ENCODE measurements at places on chromosomes 4 and X.

GRCh38 chr4:54614149-54614548, 43.6 kb upstream of the KIT start:
- DNase-seq, result peak; percentile 69

GRCh38 chrX:115189110-115189509, at the start of gene RBMXL3:
RBMXL3 (plus strand) TSS chrX:115189410; CDS start chrX:115189442, 32 bp downstream.
- DNase-seq, result no peak

DNA sequence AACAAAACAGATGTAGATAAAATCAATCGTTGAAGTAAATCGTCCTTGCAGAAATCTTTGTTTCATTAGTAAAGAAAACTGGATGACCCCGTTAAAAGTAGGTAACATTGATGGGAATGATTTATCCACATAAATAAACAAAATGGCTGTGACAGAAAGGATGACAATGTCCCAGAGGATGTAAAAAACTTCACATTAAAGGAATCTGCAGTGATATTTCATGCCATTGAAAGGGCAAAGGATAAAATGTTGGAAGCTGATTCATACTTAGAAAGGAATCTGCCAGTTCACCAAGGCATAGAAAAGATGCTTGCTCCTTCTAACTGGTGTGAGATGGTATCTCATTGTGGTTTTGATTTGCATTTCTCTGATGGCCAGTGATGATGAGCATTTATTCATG, 24.2 kb upstream of the EPGN start:
- DNase-seq, result no peak

- DNase-seq, result no peak
These were observed 1.2 kb downstream of the RPGR start for GRCh38 chrX:38326086-38326485.

GRCh38 chr4:17595471-17596005, 18.5 kb downstream of the LAP3 start:
- no peak for DNase-seq

- DNase-seq, result no peak
These were observed 44.8 kb downstream of the PNMA5 start for GRCh38 chrX:152949114-152949513.

DNA sequence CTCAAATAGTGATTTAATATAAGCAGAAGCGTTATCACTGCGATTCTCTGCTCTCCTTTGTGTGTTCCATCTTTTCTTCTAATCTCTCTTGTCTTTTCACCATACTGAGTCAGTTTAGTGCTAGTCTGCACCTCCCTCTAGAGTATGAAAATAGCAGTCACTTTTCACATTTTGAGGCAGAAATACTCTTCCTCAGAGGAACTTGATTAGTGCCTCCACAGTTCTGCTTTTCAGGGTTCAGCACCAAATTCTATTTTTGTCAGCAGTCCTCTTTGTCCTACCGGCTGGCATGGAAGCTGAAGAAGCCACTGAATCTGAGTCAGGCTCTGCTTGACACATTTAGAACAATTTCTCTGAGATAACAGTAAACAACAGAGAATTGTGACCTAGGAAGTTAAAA, 49.7 kb upstream of the ANKRD17 start:
- DNase-seq, result peak; percentile 10

All from NCI-H345 (cell line).